ENCODE measurements at places on chromosomes 12 and 14. TPM values are rescaled to one million over a fixed set of nuclear protein-coding genes. Genes with fewer than 3 reads are reported as not detected.

The KCNH5 gene
- total RNA-seq: under 0.01 TPM

DNA sequence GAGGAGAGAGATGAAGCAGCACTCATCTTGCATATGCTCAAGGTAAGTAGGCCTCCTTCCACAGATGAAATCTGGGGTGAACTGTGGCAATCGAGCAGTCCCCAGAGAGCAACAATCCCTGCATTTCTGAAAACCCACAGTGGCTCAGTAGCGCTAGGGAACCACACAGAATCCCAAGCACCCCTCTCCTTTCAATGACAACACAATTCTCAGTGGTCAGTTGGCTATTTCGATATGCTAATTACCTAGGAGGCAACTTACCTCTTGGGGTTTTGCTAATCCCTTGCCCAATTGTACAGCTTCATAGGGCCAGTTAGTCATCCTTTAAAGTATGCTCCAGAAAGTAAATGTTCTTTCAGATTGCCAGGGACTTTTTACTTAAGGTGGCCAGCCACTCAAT is 1035.7 kb downstream of the BCL11B start:
- no peaks in the 10 kb centered on the region for H3K36me3 ChIP-seq
- no peaks in the 10 kb centered on the region for H3K27me3 ChIP-seq
- H3K4me3 ChIP-seq: no peak overlapping the region
- no peak for DNase-seq
- H3K27ac ChIP-seq: no peak overlapping the region
- no peaks in the 10 kb centered on the region for H3K4me1 ChIP-seq

The GPR162 gene
- 19.6 TPM for total RNA-seq

DNA sequence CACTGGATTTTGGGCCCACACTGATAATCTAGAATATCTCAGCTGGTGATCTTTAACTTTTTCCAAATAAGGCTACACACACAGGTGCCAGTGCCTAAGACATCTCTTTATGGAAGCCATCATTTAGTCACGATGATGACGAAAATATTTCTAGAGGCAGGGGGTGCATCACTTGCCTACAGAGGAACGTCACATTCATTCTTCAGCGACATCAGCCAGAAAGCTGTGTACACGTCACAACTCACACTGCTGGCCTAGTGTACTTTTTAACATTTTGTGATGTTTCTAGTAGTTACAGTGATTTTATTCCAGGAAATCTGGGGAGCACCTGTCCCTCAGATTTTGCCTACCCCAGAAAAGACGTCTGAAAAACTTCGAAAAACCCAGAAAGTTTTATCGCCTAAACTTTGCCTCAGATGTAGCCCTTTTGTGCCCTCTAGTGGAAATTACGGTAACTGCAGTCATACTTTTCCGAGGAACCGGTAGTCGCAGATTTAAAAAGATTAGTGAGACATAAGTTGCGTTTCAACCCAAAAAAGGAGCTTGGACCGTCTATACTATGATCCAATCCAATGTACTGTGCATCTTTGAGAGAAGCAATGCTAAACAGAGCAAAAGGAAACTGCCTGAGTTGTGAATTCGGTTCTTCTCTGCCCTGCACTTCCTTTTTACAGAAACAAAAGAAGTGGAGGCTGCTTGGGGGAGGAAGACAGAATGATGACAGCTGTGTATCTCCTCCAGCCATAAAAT is 64.3 kb upstream of the STON2 start:
- no peaks in the 10 kb centered on the region for H3K27me3 ChIP-seq
- H3K4me3 ChIP-seq: no peak overlapping the region
- H3K4me1 ChIP-seq: peaks cover 15% of the 10 kb centered on the region
- H3K36me3 ChIP-seq: no peaks in the 10 kb centered on the region

DNA sequence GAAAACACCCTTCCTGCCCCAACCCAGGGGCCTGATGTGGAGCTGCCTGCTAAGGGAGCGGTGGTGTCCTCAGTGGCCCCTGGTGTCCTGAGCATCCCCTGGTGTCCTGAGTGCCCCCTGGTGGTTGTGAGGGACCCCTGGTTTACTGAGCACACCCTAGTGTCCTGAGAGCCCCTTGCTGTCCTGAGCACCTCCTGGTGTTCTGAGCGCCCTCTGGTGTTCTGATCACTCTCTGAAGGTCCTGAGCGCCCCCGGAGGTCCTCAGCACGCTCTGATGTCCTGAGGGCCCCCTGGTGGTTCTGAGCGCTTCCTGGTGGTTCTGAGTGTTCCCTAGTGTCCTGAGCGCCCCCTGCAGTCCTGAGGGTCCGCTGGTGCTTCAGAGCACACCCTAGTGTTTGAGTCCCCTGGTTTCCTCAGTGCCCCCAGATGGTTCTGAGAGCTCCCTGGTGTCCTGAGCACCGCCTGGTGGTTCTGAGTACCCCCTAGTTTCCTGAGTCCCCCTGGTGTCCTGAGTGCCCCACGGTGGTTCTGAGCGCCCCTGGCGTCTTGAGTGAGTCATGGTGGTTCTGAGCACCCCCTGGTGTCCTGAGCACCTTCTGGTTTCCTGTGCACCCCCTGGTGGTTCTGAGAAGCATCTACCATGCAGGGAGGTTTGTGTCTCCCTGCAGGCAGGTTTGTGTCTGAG is 1004.2 kb downstream of the TMEM121 start:
- no peak overlapping the region for H3K27ac ChIP-seq
- no peak overlapping the region for H3K4me3 ChIP-seq
- no peaks in the 10 kb centered on the region for H3K27me3 ChIP-seq
- no peak for DNase-seq
- no peaks in the 10 kb centered on the region for H3K4me1 ChIP-seq

DNA sequence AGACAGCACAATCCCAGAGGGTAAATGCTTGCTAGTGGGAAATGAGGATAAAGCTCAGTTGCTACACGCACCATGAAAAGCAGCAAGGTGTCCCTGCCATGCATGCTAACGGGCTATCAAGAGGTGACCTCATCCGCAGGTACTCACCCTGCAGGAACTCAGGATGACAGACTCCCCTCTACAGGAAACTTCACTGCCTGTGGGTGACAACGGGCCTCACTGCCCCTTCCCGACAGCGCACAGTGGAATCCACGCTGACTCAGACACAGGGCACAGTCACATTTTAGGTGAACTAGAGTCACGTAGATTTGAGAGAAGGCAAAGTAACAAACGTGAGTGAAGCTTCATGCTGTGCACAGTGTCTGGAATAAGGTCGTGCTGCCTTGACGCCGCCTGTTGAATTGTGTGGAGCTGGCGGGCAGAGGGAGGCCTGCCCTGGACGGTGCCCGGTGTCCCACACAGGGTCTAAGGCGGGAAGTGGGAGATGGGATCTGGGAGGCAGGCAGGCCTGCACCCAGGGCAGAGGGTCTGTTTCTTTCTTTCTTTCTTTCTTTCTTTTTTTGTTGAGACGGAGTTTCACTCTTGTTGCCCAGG is 331.8 kb downstream of the TMEM132D start:
- no peaks in the 10 kb centered on the region for H3K36me3 ChIP-seq
- H3K27me3 ChIP-seq: no peaks in the 10 kb centered on the region
- H3K27ac ChIP-seq: no peak overlapping the region
- DNase-seq: no peak
- H3K4me1 ChIP-seq: no peaks in the 10 kb centered on the region
- H3K4me3 ChIP-seq: no peak overlapping the region

- peaks cover 4% of the 10 kb centered on the region for H3K36me3 ChIP-seq
- DNase-seq: no peak
- H3K27ac ChIP-seq: peak overlapping the region; percentile 67
- H3K4me1 ChIP-seq: peaks cover 24% of the 10 kb centered on the region
- H3K27me3 ChIP-seq: no peaks in the 10 kb centered on the region
These were observed 10.1 kb upstream of the ALDH2 start for GRCh38 chr12:111756681-111757080.

All from upper lobe of left lung (tissue), 6 donors.